ENCODE measurements at places on chromosomes 1 and 21. TPM values are rescaled to one million over a fixed set of nuclear protein-coding genes. Genes with fewer than 3 reads are reported as not detected.

Gene PAPPA2
- not detected for total RNA-seq

Gene OPTC
- total RNA-seq = not detected

Gene ATP5PF
- total RNA-seq = 241 TPM

Gene ASTN1
- not detected for total RNA-seq

Gene GIPC2
- total RNA-seq = not detected

Gene PRMT6
- not detected for total RNA-seq

Gene MYOM3
- total RNA-seq = 5.8 TPM

Gene F11R
- total RNA-seq = 65.9 TPM

Gene SLC2A5
- total RNA-seq = 0.77 TPM

Gene OLFML2B
- total RNA-seq = 0.32 TPM

Gene RXFP4
- total RNA-seq = not detected

Gene KRTAP21-2
- not detected for total RNA-seq

Gene CBS
- total RNA-seq = 10.1 TPM

Gene TNFAIP8L2
- not detected for total RNA-seq

Gene KRTAP19-1
- not detected for total RNA-seq

Gene OR2T29
- not detected for total RNA-seq

Gene SPATA45
- not detected for total RNA-seq

Gene STMN1
- total RNA-seq = 202 TPM

Gene ANGPTL3
- total RNA-seq = not detected

Gene SPRR4
- not detected for total RNA-seq

Gene LCA5L
- 1.2 TPM for total RNA-seq

Gene TNFRSF9
- 2.0 TPM for total RNA-seq

Gene REN
- 0.13 TPM for total RNA-seq

Gene WDR64
- not detected for total RNA-seq

Gene UBXN11
- total RNA-seq = 14.8 TPM

Gene GPR37L1
- total RNA-seq = 0.21 TPM

Gene SMCP
- not detected for total RNA-seq

Gene NKAIN1
- 1.1 TPM for total RNA-seq

Gene LORICRIN
- not detected for total RNA-seq

Gene OR6K6
- total RNA-seq = not detected

Gene KRTAP7-1
- total RNA-seq = not detected

Gene OR10J1
- total RNA-seq = not detected

Gene TIAM1
- total RNA-seq = 0.69 TPM

Gene XCL2
- not detected for total RNA-seq

Gene LHX4
- total RNA-seq = 0.54 TPM

Gene FAM131C
- 19.7 TPM for total RNA-seq

Gene FAM163A
- not detected for total RNA-seq

Gene RCC2
- total RNA-seq = 58.9 TPM

Gene RGS18
- not detected for total RNA-seq

Gene ADORA3
- total RNA-seq = not detected

Gene CLIC4
- total RNA-seq = 50.7 TPM

Gene LEFTY2
- not detected for total RNA-seq

Gene DISP1
- 1.3 TPM for total RNA-seq

Gene CD1D
- 0.10 TPM for total RNA-seq

Gene ADAMTS5
- not detected for total RNA-seq

Gene AMY2A
- total RNA-seq = not detected

Gene BRDT
- total RNA-seq = not detected

Gene GPR3
- 2.0 TPM for total RNA-seq

Gene S100A8
- not detected for total RNA-seq

Gene GABPB2
- 2.9 TPM for total RNA-seq

Gene HPDL
- 4.4 TPM for total RNA-seq

Gene CFHR4
- total RNA-seq = not detected

Gene CASQ2
- not detected for total RNA-seq

Gene GUCA2A
- not detected for total RNA-seq

Gene SIM2
- total RNA-seq = 5.3 TPM

Gene NUDT4B
- 1.2 TPM for total RNA-seq

Gene IRF2BP2
- total RNA-seq = 75.7 TPM
